ENCODE measurements at places on chromosomes 2 and 18.

- no peak for DNase-seq
Observed at GRCh38 chr2:177211576-177212105, 953 bp upstream of the HNRNPA3 start.

- DNase-seq = no peak
Observed at GRCh38 chr2:177391822-177392372, 676 bp upstream of the AGPS start.

- no peak for DNase-seq
Observed at GRCh38 chr2:40690525-40690924, 238.6 kb upstream of the SLC8A1 start.

- no peak for DNase-seq
Observed at GRCh38 chr2:96602330-96602823, 35.7 kb downstream of the KANSL3 start.

- DNase-seq = no peak
Observed at GRCh38 chr2:189128970-189129369, 50.6 kb downstream of the COL5A2 start.

GRCh38 chr2:66866331-66867062, 431.6 kb downstream of the MEIS1 start:
- DNase-seq = no peak

- no peak for DNase-seq
Observed at GRCh38 chr2:105571445-105571987, 172.7 kb upstream of the FHL2 start.

- no peak for DNase-seq
Observed at GRCh38 chr2:44168681-44169154, at the start of gene PPM1B. TSS of gene PPM1B (plus strand) at chr2:44168875. CDS start at chr2:44201200, 32,325 bp downstream.

Measured in IMR-90 (cell line).